Left colon (tissue), 2 donors: ENCODE measurements at places on chromosomes 5 and 9. TPM values are rescaled to one million over a fixed set of nuclear protein-coding genes. Genes with fewer than 3 reads are reported as not detected.
A peak's percentile ranks its signal among the peaks of the same experiment; 100 is the strongest.

DNA sequence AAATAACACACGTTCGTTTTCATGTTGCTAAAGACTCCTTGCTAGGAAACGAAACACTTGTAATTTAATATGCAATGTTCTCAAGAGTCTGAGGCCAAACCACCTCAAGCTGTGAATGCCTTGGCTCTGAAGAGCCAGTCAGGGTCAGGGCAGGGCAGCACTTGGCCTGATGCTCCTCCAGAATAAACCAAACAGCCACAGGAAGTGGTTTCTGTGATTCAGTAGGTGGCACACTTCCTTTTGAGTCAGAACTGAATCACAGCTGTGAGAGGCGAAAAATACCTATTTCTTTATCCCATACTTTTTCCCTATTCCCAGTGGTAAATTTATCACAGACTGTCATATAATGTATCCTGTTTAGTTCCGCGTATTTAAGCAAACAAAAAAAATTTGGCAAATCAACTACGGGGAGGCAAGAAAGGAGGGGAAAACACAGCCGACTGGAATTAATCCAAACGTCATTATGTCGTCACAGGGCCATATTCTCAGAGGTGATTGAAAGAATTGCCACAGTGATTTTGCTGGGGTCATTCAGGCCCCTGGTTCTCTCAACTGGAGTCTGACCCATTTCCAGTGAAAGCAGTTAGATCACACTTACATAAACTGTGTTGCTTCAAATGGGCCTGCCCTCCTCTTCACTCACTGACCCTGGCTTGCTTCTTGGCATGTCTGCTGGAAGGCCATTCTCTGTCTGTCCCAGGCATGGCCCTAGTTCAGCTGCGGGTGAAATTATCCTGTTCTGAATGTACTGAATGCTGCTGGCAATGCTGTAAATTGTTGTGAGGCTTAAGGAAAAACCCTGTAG is 71.2 kb downstream of the ARRDC3 start:
- DNase-seq: peak; percentile 37

ENTPD2 gene
- 25.0 TPM for total RNA-seq

GRCh38 chr5:102796009-102796408 is 40.9 kb downstream of the PAM start:
- DNase-seq: no peak

- DNase-seq: no peak
Measured at GRCh38 chr9:129611307-129611800, 9.5 kb downstream of the C9orf50 start.

GCNT4 gene
- total RNA-seq: 3.1 TPM

DNA sequence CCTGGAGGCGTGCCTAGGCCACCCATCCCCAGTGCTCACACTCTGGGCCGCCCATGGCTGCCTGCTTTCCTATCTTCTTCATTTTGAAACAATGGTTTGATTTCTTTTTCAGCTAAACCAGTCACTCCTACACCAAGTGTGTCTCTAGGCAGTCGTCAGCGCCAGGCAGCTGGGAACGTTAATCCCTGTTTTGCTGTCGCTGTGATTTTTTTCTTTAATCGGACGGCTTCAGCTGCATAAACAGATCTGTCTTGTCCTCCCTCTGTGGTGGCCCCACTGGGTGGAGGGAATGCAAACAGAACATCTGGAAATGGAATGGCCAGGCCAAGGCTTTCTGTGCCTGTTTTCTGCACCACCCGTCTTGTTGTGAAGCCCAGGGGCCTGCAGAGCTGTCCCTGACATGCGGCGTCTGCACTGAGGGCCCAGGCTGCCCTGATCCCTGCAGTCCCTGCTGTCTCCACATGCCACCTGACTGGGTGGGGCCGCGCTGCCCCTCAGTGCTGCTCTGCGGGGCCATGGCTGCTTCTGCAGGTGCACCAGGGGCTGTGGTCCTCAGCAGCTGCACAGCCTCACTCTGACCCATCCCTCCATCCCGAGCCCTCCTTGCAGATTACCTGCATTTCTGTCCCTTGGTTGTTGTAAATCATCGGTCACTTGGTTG is 51.5 kb downstream of the WNK2 start:
- DNase-seq: no peak

DNA sequence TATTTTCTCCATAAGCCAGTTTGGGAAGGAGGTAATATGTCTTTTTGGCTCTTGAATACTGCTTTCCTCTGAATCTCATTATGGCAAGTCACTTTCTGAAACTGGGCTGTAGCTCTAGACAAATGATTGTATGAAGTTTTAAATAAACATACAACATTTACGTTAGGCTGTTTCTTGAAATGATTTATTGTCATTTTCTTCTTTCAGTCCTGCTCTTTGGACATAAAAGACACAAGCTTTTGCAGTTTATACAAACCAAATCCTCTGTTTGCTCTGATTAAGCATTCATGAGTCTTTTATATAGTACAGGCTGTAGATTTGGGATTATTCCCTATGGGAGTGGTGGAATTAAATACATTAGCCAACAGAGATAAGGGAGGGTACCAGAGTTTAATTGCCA is 139.7 kb downstream of the CEP120 start:
- no peak for DNase-seq

GRCh38 chr9:37035648-37036370 is 1.7 kb upstream of the PAX5 start:
- no peak for DNase-seq

TMEM215 gene
- 0.06 TPM for total RNA-seq

CCL27 gene
- total RNA-seq: not detected

DNA sequence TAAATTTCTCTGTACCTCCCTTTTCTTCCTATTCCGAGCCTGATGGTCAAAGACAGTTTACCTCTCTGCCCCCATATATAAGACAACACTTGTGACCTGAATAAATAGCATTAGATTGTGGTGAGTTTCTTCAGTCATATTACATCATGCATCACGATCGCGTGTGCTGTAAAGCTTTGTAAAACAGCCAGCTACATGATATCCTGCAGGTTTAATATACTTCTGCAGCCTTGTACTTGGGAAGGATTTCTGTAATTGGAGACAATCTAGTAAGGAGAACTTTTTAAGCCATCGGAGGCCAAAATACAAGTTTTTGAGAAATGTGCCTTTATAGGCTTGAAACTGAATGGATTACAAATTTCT is 711.8 kb upstream of the WWC1 start:
- no peak for DNase-seq

GRCh38 chr5:71954329-71954728 is 152.9 kb upstream of the MAP1B start:
- no peak for DNase-seq

DNA sequence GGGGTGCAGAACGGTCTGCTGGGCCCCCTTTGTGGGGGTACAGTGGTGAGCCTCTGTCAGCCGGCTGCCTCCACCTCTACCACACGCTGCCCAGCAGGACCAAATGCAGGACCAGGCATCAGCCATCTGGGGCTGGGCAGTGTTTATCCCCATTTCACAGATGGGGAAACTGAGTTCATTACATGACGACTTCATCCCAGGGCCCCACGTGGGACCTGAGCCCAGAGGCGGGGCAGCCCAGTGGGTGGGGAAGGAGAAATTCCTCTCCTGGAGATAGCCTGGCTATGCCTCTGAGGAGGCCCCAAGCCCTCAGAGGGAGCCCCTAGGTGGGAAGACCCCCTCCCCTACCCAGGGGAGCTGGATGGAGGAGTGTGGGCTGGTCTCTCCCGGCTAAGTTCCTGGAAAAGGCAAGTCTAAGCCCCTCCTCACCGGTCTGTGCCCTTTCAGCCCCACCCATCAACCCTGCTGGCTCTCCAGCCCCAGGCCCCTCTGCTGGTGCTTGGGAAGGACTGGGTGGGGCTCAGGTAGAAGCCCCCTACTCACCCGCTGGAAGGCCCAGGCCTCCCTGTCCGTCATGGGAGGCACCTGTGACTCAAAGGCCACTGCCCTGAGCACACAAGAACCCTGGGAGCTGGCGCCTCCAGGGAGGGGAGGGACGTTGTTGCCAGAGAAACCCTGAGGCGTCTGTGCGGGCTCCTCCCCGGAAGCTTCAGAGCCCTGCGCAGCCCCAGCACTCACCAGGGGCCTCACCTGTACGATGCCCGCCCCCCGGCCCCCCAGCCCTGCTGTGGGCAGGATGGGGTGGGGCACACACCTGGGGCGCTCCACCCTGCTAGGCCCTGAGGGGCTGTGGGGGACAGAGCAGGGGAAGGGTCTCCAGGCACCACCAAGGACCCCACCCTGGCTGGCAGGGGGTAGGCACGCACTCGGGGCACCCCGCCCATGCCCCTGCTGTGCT is 7.4 kb upstream of the CCDC187 start:
- DNase-seq: peak; percentile 71

- no peak for DNase-seq
Measured at GRCh38 chr5:176531902-176532493, 5.2 kb downstream of the RNF44 start.

GRCh38 chr5:96209829-96210228 is 223.2 kb downstream of the PCSK1 start:
- DNase-seq: no peak

SLC25A2 gene
- 1.4 TPM for total RNA-seq

ANKRD20A1 gene
- 5.6 TPM for total RNA-seq

MLANA gene
- not detected for total RNA-seq

PCDHGA9 gene
- total RNA-seq: 2.6 TPM

- DNase-seq: no peak
Measured at GRCh38 chr9:107119735-107120134, 163.3 kb upstream of the RAD23B start.

FRRS1L gene
- 0.81 TPM for total RNA-seq

GRCh38 chr9:7300484-7300883 is 499.1 kb downstream of the DMAC1 start:
- no peak for DNase-seq

- DNase-seq: no peak
Measured at GRCh38 chr5:33563530-33563929, 122.8 kb downstream of the TARS1 start.

DNA sequence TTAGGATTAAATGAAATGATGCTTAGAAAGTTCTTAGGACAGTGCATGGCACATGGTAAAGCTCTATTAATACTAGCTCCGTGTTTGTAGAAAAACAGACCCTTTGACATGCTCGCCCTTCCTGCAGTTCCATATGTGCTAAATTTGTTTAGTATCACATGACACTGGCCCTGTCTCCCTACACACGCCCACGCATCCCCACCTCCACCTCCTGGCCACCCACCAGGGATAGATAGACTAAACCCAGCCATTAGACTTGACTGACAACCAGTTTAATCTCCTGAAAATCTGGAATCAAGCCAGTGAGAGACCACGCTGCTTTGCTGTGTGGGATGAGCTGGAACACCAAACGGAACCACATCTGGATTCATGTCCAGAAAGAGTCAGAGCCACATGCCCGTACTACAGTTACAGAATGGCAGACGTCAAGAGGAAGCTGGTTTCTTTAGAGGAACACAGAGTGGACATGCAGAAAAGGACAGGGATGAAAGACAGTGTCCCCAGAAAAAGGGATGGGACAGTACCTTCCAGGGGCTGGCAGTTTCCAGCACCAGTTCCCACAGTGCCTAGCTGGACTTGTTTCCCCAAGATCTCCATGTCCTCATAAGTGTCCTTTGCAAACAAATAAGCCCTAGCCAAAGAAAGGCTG is 186.1 kb downstream of the PDZD2 start:
- DNase-seq: no peak

DNA sequence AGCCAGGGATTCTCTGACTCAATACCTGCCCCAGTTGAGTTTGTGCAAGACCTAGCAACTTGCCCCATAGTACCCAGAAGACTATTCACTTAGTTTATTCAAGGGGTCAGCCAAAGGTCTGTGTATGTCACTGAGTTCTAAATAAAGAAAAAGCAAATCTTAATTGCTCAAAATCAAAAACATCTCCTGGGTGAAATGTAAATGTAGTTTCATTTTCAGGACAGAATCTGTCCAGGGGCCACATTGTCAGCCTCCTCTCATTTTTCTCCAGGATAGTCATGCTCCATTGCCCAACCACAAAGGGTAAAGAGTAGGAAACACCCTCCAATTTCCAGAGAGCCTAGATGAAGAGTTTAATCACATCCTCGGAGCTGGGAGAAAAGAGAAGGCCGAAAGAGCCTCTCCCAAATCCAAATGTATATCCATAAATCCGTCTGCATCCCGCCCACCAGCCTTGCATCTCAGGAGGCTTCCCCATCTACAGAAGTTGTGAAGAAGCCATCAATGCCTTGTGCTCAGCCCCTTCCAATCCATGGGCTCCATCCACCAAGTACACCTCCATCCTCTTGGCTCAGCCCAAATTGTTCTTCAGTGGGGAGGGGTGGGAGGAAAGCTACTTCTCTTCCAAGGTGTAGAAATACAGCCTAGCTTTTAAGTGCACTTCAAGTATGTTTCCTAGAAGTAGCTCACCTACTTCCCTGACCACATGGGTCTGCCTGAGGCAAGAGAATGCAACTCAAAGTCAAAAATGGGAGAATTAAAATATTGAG is 26.9 kb downstream of the ADAM19 start:
- DNase-seq: no peak

IL13 gene
- not detected for total RNA-seq

DNA sequence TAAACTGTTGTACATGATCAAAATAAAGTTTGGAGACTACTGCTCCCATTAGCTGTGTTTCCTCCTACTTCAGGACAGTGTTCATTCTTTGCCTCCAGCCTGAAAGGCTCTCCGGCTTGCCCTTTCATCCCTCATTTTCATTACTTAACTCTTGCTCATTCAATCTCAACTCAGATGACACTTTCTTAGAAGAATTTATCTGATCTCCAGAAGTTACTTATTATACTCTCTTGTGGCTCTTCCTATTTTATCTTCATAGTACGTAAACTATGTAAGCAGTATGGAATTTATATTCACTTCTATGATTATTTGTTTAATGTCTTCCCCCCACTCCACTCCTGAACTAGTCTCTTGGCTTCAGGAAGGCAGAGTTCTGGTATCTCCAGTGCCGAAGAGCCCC is 1737.9 kb upstream of the C9orf72 start:
- no peak for DNase-seq

PRRX2 gene
- total RNA-seq: 0.52 TPM

- peak; percentile 28 for DNase-seq
Measured at GRCh38 chr5:142063878-142064331, 44.7 kb upstream of the NDFIP1 start.

THBS4 gene
- 8.2 TPM for total RNA-seq

TAF11L5 gene
- total RNA-seq: not detected

- DNase-seq: no peak
Measured at GRCh38 chr5:109898269-109899162, 208.8 kb downstream of the MAN2A1 start.

GRCh38 chr5:90438100-90438499 is 28.5 kb upstream of the CETN3 start:
- DNase-seq: no peak

DNA sequence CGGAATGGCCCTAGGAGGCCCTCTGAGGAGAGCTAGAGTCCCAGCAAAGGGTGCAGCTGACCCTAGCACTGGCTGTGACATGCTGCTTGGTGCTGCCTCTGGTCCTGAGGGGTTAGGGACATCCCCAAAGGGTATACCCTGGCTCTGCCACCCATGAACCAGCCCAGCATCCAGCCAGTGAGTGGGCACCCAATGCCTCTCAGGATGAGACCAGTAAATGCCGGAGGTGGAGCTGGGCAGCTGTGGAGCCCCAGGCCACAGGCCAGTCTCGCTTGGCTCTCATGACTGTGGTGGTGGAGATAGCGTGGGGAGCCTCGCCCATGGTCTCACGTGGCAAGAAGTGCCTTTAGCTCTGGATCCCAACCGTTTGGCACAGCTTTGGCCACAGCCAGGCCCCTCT is 3.7 kb upstream of the CEL start:
- no peak for DNase-seq
